GM23248 (cell line): ENCODE measurements at places on chromosomes 3 and 15. TPM values are rescaled to one million over a fixed set of nuclear protein-coding genes. Genes with fewer than 3 reads are reported as not detected.

DNA sequence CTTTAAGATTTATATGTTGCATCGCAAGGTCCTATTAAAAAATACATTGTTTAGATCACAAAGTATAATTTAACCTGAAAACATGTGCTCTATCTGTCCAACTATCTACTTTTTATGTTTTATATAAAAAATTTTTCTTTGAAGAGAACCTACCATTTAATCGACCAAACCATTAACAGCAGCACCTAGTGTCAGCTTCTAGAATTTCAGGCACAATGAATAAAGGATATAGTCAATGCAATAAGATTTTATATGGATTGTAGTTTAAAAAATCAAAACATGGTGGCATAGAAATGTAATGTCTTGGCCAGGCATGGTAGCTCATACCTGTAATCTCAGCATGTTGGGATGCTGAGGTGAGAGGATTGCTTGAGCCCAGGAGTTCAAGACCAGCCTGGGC is 313.7 kb downstream of the GAP43 start:
- H3K4me1 ChIP-seq, result no peaks in the 10 kb centered on the region
- no peaks in the 10 kb centered on the region for H3K36me3 ChIP-seq
- no peaks in the 10 kb centered on the region for H3K27me3 ChIP-seq
- H3K27ac ChIP-seq, result no peak overlapping the region
- peak; percentile 33 for DNase-seq

DNA sequence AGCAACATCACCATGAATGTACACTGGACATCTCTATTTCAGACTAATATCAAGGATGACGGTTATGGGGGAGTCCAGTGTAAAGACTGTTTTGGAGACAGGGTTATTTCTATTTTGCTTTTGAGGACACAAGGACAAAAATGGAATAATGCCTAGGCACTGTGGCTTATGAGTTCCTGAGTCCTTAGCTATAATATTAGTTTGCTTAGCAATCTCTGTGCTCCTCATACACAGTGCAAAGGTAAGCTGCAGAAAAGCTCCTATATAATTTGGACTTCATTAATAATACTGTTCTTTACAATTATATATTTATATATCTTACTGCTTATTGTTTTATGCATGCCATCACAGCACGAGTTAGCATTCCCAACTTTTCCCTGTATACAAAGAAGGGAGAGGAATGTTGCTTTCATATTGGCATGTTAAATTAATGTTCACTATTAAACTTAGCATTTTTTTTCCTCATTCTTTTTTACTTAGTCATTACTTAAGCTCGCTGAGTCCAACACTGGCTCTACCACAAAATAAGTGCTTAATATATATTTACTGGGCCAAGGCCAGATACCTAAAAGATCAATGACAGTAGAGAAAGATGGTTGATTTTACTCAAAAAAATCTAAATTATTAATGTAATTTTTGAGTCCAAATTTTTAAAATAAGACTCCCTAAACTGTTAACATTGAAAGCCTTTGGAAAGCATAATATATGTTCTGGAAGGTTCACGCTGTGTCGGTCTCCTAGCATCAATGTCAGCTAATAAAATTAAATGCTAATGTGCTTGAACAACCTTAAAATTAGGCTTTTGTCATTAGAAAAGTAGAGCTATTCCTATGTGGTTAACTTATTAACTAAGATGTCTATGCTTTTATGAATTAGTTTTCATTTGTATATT is 13.8 kb downstream of the THBS1 start:
- peak; percentile 63 for DNase-seq
- peak overlapping the region; percentile 95 for H3K27ac ChIP-seq
- H3K4me3 ChIP-seq, result peak overlapping the region; percentile 74
- H3K27me3 ChIP-seq, result no peaks in the 10 kb centered on the region
- H3K4me1 ChIP-seq, result peaks cover 2% of the 10 kb centered on the region; the same call in 1 of the 2 replicates

DNA sequence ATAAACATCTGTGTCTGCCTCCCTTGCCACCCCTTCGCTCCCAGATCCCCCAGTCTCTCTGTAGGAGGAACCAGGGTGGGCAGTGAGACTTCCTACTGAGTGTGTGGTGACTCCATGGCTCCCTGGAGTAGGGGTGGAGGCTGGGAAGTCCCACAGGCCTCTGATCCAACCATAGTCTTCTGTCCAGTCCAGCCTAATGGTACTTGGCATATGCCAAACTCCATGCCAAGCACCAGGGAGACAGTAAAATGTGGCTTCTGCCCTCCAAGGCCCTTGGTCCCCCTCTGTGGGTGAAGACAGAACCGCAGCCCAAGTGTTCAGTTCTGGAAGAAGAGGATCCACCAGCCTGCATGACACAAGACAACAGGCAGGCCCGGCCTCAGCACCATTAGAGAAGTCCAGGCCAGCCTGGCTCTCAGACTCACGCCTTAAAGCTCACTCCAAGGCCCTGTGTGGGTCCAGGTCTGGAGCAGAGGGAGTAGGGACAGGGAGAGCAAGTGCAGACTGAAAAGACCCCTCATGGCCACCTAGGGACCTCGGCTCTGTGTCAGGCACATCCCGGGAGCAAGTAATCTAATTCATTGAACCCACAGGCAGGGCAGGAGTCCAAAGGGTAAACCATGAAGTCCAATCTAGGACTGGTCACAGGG is 112.7 kb downstream of the ETFA start:
- no peaks in the 10 kb centered on the region for H3K27me3 ChIP-seq
- peaks cover 35% of the 10 kb centered on the region for H3K4me1 ChIP-seq
- H3K4me3 ChIP-seq, result no peak overlapping the region
- no peak for DNase-seq

GRCh38 chr3:101124125-101124524 is 130.9 kb upstream of the ABI3BP start:
- peaks cover 7% of the 10 kb centered on the region for H3K4me1 ChIP-seq
- no peaks in the 10 kb centered on the region for H3K36me3 ChIP-seq
- DNase-seq, result peak; percentile 2
- no peak overlapping the region for H3K27ac ChIP-seq
- no peak overlapping the region for H3K4me3 ChIP-seq
- H3K27me3 ChIP-seq, result no peaks in the 10 kb centered on the region

DNA sequence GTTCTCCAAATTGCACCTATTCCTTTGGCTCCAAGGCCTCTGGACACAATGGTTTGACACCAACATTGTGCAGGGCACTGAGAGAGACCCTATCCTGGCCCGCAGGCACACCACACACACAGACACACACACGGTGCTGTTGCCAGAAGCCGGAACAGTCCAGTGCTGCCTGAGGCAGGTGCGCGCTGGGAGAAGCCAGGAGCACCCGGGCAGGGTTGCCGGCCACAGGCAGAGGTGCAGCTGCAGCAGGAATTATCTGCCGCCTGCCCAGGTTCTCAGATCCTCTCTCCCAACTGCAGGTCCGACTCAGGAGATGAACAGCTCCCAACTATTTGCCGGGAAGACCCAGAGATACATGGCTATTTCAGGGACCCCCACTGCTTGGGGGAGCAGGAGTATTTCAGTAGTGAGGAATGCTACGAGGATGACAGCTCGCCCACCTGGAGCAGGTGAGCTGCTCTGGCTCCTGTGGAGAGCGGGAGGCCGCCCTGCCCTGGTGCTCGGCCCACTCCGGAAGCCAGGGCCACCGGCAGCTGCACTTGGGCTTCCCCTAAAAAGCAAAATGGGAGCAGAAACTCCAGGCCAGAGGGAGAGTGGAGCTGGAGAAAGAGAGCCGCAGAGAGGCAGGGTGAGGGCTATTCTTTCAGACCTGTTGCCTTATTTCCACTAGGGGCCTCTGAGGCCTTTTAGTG is 42.9 kb downstream of the CHDH start:
- H3K4me3 ChIP-seq, result no peak overlapping the region
- DNase-seq, result no peak
- no peaks in the 10 kb centered on the region for H3K36me3 ChIP-seq
- no peak overlapping the region for H3K27ac ChIP-seq

ADAMTSL3 gene
- polyA plus RNA-seq, result not detected in 2 replicates

MCCC1 gene
- polyA plus RNA-seq, result 17.5 and 21.5 TPM in 2 replicates
